Suprapubic skin (tissue), 4 donors: ENCODE measurements at places on chromosomes 11 and 22. TPM values are rescaled to one million over a fixed set of nuclear protein-coding genes. Genes with fewer than 3 reads are reported as not detected.

Gene RANBP1
- 127 TPM for total RNA-seq

Gene TMEM151A
- total RNA-seq: not detected

DNA sequence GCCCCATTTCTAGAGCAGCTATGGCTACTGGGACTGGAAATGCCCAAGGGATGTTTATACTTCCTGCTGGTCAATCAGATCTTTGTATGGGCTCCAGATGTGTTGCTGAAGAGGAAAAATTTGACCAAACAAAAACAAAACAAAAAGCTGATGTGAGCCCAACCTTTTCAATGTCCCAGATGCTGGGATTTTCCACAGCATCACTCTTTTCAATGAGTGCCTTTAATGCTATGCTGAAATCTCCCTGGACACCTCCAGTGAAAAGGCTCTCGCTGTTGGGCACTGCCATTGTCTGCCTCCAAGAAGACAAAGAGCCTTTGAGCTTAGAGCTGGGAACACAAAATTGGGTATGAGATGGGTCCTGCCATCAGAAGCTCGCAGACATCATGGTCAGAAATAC is 671.9 kb downstream of the NTM start:
- no peak for DNase-seq

DNA sequence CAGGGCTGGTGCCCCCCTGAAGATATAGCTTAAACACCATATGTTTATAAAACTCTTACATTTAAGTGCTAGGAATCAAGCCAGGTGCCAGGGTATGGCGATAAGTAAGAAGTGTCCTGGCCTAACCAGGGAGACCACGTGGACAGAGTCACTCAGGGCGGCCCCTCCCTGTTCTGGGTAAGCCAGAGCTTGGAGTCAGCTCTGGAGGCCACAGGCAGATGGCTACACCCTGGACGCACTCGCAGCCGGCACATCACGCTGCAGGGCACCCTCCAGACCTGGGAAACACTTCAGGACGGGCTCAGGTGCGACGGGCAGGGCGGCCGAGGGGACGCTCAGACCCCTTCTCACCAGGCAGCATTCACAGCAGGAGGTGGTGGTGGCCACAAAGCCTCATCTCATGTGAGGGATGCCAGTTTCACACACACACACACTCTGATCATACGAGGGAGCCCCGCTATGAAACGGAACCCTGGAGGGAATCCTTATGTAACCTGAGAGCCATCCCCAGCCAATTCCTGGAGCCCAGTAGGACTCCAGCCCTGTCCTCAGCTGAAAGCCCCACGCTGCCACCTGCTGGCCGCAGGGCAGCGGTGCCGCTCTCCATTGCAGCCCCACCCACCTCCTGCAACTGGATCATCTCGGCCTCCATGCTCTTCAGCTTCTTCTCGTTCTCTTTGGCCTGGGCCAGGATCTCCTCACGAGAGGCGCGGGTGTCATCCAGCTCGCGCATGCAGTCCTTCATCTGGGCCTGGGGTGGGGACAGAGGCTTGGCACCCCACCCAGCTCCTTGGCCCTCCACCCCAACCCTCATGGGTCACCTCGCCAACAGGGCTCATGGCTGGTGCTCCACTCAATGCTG is 33.4 kb downstream of the APOL1 start:
- DNase-seq: no peak

- no peak for DNase-seq
These were observed 144.6 kb downstream of the NOX4 start for GRCh38 chr11:89346601-89347000.

Gene PRODH
- 84.2 TPM for total RNA-seq

Gene AMOTL1
- total RNA-seq: 76.7 TPM

GRCh38 chr11:117941976-117942654 is 12.9 kb upstream of the TMPRSS13 start:
- no peak for DNase-seq

DNA sequence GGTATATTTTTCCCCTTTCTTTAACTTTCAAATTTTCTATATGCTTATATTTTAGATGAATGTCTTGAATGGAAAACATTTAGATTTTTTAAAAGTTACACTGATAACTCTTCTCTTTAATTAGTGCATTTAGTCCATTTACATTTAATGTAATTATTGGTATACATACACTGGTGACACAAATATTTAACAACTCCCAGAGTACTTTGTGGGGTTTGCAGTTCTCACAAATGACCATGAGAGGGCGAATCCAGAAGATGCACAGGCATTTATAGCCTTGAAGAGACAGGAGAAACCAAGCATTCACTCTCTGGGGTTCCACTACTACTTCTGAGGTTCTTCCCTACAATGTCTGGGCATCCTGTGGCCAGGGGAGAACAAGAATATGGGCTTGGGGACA is 125.1 kb downstream of the TIMP3 start:
- no peak for DNase-seq

DNA sequence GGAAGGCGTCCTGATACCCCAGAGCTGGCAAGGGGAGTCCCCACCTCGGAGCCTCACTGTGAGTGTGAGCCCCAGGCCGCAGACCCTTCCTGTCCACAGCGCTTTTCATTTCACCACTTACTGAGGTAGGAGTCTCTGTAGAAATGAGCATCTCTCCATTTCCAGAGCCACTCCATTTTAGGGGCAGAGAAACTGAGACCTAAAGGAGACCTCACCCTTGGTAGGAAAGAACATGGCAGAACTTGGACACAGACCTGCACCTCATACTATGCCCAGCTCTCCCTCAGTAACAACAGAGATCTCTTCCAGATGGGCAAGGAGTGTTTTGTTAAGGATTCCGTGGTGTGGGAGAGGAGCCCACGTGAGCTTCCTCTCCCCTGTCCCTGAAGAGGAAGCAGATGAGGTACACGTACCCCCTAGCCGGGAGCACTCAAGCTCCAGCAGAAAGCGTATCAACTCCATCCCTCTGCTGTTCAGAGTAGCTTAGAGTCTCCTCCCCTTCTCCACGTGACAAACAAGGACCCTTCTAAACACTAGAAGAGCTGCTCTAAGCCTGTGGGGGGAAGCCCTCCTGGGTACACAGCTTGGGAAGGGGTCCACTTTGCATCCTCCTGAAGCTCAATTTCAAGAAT is 532 bp upstream of the VSIG2 start:
- DNase-seq: no peak

Gene INS
- total RNA-seq: not detected

- DNase-seq: no peak
These were observed 33.7 kb upstream of the CD5 start for GRCh38 chr11:61068581-61068980.

- no peak for DNase-seq
These were observed 57.0 kb downstream of the PRMT3 start for GRCh38 chr11:20444535-20444934.

GRCh38 chr22:50039669-50040443 is 18.2 kb downstream of the TTLL8 start:
- no peak for DNase-seq

DNA sequence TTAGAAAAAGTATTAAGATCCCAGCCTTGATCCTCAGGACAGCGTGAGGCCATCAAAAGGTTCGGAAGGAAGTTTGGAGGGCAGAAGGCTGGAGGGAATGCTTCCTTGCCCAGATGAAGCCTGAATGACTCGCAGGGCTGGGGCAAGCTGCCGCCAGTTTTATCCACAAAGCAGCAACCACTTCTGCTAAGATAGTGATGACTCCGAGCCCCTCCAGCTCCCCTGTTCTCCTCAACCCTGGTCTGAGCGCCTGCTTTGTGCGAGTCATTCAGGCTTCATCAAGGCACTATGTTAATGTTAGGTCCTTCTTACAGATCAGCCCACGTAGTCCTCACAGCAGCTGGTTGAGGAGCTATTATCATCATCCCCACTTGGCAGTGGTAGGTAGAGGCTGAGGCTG is 158.8 kb downstream of the COMMD9 start:
- no peak for DNase-seq
